Muscle of arm (tissue), 14 donors: ENCODE measurements at places on chromosomes 12 and 14.

GRCh38 chr14:99803106-99803775, 10.0 kb downstream of the EML1 start:
- DNase-seq: no peak

GRCh38 chr12:88643685-88644084, 63.4 kb upstream of the KITLG start:
- DNase-seq: no peak

DNA sequence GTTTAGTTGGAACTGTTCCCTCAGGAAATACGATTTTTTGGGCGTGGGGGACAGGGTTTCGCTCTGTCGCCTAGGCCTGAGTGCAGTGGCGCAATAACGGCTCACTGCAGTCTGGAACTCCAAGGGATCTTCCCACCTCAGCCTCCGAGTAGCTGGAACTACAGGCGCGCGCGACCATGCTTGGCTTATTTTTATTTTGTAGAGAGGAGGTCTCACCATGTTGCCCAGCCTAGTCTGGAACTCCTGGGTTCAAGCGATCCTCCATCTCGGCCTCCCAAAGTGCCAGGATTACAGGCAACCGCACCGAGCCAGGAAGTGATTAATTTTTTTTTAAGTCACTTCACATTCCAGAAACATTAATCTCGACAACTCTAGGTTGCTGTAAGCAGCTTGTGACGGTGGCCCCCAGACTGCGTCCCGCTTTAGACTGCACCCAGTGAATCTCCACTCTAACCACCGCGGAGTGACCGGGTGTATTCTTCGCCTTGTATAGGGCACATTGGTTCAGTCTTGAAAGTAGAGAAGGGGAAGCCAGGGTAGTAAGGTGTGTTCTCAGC, 830 bp upstream of the MIS18BP1 start:
- no peak for DNase-seq

- DNase-seq: no peak
Measured at GRCh38 chr14:72476657-72477499, 417.0 kb downstream of the DPF3 start.

- DNase-seq: no peak
Measured at GRCh38 chr14:57549765-57550420, 56.2 kb upstream of the CCDC198 start.

- DNase-seq: no peak
Measured at GRCh38 chr14:31425905-31426304, 5.6 kb upstream of the HEATR5A start.

DNA sequence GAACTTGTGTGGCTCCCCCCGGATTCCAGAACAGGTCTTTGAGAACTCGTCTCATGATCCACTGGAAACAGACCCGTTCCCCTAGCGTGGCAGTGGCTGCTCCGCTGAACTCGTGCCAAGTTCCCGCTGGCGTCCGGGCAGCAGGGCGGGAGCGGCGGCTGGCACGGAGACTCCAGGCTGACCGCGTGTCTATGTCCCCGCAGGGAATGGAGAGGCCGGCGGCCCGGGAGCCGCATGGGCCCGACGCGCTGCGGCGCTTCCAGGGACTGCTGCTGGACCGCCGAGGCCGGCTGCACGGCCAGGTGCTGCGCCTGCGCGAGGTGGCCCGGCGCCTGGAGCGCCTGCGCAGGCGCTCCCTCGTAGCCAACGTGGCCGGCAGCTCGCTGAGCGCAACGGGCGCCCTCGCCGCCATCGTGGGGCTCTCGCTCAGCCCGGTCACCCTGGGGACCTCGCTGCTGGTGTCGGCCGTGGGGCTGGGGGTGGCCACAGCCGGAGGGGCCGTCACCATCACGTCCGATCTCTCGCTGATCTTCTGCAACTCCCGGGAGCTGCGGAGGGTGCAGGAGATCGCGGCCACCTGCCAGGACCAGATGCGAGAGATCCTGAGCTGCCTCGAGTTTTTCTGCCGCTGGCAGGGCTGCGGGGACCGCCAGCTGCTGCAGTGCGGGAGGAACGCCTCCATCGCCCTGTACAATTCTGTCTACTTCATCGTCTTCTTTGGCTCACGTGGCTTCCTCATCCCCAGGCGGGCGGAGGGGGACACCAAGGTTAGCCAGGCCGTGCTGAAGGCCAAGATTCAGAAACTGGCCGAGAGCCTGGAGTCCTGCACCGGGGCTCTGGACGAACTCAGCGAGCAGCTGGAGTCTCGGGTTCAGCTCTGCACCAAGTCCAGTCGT, 1.5 kb downstream of the APOLD1 start:
- peak; percentile 91 for DNase-seq

GRCh38 chr12:106118381-106119130, 20.2 kb downstream of the NUAK1 start:
- DNase-seq: peak; percentile 72

DNA sequence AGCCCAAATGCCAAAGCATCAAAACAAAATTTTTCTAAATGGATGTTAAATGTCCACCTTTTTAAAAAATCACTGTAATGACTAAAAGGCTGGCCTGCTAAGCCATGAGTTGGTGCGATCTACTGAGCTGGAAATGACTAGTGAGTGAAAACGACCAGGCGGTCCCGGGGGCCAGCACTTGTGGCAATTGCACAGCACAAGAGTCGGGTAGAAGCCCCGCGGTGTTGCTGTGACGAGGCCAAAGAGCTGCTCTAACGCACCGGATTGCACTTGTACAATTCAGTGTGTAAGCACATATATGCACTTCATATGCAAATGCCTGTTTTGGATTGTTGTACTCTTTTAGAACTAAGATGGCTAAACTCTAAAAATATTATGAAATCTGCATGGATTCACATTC, 64.1 kb upstream of the DYNC1H1 start:
- no peak for DNase-seq

DNA sequence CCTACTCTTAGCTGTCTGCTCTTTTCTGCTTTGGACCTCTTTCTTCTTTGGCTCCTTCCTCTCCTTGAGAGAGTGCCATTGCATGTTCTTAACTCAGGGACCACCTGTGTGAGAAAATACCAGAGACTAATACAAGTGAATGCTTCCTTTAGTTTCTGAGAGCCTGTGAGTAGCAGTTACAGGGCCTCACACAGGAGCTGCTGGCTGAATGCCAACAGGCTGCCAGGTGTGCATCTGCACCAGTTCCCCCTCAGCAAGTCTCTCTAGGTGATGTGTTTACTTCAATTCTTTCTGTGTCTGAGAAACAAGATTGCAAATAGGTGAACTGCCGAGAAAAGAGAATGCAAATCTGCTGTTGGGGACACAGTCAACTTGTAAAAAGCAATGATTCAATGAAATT, 108.2 kb downstream of the STXBP6 start:
- DNase-seq: no peak

DNA sequence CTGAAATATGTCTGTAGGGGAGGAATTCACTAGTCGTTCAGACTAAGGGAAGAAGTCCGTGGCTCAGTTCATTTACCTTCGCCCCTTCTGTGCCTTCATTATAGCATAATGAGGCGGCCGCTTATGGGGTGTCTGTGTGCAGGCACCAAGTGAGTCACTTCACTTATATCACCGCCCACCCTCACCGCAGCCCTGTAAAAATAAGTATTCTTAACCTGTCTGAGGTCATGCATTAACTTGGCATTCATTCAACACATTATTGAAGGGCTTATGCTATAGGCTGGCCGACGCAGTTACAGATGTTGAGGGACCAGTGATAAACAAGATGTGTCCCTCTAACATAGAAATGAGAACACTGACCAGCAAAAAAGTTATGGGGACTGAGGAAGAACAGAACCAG, 47.7 kb upstream of the PTCSC3 start:
- no peak for DNase-seq

DNA sequence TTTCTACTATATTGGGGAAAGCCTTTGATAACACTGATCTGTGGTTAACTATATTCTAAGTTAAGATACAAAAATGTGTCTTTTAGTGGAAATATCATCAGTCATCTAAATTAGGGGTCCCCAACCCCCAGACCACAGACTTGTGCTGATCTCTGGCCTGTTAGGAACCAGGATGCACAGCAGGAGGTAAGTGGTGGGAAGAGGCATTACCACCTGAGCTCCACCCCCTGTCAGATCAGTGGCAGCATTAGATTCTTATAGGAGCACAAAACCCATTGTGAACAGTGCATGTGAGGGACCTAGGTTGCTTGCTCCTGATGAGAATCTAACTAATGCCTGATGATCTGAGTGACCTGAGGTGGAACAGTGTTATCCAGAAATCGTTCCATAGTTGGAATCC, 28.3 kb upstream of the LIN7A start:
- DNase-seq: no peak

GRCh38 chr12:47100160-47100559, 20.4 kb upstream of the AMIGO2 start:
- DNase-seq: no peak

DNA sequence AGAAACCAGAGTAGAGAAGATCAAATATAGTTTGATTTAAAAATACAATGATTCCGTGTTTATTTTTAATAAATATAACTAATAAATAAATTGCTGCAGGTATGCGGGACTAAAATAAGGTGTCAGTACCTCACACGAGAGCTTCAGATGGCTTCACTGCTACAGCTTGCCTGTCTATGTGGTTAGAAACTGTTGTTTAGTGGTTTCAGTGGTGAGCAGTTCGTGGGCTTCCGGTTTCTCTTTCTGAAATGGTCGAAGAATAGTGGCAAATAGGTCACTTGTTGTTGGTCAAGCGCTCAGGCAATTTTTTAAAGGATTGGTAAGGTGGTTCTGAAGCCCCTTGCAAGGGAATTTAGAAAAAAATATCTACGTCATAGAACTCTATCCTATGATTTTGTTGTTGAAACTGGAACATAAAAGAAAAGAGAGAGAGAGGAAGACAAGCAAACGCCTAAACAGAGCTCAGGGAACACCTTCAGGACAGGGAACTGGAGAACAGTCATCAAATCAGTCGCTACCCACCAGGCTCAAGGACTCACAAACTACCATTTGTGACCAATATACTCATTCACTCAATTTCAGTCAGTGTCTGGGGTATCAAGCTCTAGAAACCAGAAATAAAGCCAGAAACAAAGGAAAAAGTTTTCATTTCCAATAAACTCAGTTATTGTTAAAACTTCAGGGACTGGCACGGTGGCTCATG, 31.3 kb downstream of the GABARAPL1 start:
- no peak for DNase-seq

- no peak for DNase-seq
Measured at GRCh38 chr12:112868459-112869041, 38.2 kb upstream of the OAS1 start.

GRCh38 chr12:108175310-108175709, 46.2 kb downstream of the WSCD2 start:
- DNase-seq: no peak

DNA sequence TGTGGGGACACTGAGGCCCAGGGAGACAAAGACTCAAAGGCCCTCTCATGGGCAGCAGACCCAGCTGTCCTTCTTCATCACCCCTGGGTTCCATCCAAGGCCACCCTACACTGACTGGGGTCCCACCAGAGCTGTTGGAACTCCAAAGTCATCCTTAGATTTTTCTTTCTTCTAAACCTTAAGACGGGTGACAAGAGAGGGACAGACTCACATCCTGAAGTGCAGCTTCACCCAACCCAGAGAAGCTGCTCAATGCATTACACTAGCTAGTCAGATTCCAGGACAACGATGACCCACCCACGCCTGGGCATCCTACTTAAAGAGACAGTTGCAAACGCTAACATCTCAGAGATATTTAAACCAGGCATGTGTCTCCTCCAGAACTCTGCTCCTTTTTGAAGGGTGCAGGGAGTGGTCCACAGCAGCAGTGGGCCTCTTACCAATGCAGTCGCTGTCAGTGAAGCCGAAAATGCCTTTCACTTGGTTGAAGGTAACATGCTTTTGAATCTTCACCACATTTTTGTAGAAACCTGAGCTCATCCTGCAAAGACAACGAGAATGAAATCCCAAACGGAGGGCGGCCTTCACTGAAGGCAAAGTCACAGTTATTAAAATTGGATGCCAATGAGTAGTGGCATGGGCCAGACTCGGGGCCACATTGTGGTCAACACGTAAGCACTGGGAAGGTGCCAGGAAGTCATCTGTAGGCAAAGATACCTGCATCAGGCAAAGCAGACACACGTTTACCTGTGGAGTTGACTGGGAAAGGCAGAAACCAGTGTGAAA, 23.4 kb downstream of the SLC25A47 start:
- no peak for DNase-seq

DNA sequence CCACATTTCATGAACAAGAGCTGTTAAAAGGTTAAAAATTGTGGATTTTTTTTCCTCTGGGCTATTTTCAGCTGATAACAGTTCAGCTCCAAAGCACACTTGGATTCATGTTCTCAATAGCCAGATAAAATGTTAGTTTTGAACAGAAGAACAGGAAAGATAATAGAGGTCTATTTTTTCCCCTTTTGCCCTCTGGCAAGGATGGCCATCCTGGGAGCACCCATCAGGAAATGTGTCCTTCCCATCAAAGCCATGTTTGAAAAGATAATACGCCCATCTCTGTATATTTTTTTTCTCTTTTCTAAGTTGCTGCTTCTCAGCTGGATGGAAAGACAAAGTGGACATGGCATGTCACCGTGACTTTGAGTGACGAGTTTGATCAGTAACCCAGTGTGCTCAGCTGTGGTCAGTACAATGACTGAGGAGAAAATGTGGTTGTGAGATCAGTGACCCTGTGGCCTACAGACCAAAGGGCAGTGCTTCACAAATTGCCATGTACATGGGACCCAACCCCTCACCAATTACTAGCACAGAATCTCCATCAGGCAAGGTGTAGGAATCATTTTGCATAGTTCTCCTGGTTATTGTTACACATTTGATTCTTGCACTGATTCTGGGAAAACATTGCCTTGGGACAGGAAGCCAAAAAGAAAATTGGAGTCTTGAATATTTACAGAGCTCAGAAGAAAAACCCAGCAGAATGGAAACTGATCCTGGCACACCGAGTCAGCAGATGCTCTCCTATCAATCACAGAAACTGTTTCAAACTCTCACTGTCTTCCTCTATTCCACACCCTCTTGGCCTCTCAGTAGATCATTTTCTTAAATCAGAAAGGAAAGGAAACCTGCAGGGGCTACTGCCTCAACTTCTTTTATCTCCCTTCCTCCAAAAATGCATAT, 64.3 kb downstream of the ANO6 start:
- no peak for DNase-seq

GRCh38 chr12:70971001-70971794, 50.7 kb upstream of the PTPRR start:
- peak; percentile 65 for DNase-seq

DNA sequence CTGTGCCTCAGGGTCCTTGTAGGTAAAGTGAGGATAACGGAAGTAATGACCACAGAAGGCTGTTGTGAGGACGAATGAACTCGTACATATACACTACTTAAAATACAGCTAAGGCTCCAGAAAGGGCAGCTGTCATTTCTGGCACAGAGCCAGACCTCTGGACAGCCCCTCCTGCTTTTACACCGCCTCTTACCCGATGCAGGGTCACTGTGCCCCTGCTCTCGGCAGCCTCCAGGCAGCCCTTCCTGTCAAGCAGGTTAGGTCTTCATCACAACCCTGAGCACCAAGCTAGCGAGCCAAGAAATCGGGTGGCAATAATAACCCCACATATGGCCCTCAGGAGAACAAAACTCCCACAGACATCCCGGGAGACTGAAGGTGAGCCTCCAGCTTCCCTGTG, 8.5 kb downstream of the TMEM229B start:
- DNase-seq: no peak

GRCh38 chr12:89521364-89522223, 3.0 kb downstream of the GALNT4 start:
- no peak for DNase-seq

GRCh38 chr12:49413796-49414195, 46.5 kb downstream of the SPATS2 start:
- DNase-seq: no peak

GRCh38 chr12:112759786-112760185, 31.8 kb upstream of the RPH3A start:
- no peak for DNase-seq
